ENCODE measurements at places on chromosomes 12 and 14.
A peak's percentile ranks its signal among the peaks of the same experiment; 100 is the strongest.

DNA sequence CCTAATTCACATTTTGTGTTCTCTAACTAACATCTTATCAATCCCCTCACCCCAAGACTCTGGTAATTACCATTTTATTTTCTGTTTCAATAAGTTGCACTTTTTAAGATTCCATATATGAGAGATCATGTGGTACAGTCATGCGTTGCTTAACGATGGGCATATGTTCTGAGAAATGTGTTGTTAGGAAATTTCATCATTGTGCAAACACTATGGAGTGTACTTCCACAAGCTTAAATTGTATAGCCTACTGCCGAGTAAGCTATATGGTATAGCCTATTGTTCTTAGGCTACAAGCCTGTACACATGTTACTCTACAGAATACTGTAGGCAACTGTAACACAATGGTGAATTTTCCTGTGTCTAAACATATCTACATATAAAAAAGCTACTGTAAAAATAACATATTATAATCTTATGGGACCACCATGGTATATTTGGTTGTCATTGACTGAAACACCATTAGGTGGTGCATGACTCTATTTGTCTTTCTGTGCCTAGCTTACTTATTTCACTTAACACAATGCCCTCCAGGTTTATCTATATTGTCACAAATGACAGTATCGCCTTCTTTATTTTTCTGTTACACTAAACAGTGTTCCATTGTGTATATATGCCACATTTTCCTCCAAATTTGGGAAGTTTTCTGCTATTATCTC lies 473.4 kb upstream of the LMO3 start:
- no peak for DNase-seq

DNA sequence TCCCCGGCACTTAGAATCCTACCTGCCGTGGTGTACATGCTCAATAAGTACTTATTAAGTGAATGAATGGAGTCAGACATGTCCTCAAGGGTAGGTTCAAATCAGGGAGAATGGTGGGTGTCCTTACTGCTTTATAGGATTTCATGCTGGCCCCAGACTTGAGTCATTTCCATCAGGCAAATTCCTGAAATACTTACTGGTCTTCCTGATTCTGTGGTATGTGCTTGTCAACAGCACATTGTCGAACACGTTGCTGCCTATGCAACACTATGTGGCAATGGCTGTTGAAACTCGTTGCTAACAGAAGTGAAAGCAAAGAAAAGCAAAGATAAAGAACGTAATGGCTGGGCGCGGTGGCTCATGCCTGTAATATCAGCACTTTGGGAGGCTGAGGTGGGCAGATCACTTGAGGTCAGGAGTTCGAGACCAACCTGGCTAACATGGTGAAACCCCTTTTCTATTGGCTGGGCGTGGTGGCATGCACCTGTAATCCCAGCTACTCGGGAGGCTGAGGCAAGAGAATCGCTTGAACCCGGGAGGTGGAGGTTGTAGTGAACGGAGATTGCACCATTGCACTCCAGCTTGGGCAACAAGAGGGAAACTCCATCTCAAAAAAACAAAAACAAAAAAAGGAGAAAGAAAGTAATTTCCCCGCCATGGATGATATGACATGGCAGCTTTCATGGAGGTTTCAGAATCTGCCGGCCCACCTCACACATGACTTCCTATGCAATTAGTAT lies 214.9 kb downstream of the ZFP36L1 start:
- DNase-seq = peak; percentile 90

- DNase-seq = no peak
Measured at GRCh38 chr14:99312106-99312505, 40.1 kb upstream of the BCL11B start.

DNA sequence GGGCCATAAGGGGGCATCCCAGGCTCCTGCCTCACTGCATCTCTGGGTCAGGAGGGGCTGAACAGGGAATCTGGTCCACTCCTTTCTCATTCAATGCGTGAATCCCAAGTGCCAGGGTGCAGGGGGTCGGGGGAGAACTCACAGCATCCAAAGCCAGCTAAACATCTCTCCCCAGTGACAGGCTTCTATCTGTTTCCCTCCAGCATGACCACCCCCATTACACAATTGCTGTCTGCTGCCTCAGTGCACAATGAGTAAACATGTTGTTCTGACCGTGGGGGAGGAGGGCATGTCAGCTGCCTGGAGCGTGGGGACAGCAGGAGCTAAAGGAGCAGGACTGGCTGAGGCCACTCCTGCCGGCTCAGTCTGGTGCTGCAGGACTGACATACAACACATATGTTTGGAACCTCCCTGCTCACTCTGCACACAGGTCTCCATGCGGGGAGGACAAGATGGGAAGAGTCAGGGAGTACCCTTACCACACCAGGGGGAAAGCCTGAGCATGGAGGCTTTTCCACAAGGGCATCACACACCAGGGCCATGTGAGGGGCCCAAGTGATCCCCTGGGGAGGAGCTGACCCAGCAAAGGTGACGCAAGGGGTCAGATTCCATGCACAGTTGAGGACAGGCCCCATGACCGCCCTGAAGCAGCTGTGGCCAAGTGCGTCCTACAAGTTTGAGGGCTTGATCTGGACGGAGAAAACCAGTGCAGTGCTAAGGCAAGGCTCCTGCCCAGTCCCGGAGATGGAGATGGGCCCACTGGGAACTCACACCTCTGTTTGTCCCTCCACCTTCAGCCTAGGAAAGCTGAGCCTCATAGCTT lies 1.4 kb downstream of the TNS2 start:
- DNase-seq = peak; percentile 50

DNA sequence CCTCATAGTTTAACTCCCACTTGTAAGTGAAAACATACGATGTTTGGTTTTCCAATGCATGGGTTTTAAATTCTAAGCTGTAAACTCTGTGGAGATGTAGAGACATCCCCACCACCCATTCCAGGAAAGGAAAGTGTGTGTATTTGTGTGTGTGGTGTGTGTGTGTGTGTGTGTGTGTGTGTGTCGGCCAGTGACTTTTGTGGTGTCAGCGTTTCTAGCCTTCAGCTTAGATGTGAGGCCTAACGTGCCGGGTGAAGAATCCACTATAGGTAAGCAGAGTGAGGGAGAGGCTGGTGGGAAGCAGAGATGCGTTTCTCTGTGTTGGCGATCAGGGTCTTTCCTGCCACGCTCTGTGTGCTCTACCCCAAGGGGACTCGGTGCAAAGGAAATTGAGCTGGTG lies 93.0 kb downstream of the SLC24A4 start:
- no peak for DNase-seq

GRCh38 chr12:57935839-57936512 lies 5.4 kb upstream of the ATP23 start:
- DNase-seq = peak; percentile 91

DNA sequence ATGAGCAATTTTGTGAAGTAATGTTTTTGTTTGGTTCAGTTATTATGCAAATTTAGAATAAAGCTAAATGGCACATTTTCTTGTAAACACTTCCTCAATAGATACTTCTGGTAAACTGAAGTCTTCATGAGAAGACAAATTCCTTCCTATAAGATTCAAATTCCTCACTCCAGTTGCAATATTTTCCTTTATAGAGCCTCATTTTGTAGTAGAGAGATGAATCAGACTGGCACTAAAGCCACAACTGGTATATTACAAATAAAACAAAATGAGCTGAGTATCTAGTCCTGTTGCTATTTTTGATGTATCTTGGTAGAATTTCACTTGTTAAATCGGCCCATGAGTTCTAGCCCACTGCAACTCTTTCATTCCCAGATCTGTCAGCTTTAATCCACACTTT lies 5.5 kb downstream of the LGR5 start:
- DNase-seq = no peak

- DNase-seq = no peak
Measured at GRCh38 chr12:26128168-26128567, 3.3 kb upstream of the BHLHE41 start.

GRCh38 chr12:94445662-94446061 lies 14.0 kb downstream of the CEP83 start:
- no peak for DNase-seq

GRCh38 chr14:60964904-60965303 lies 16.0 kb downstream of the TRMT5 start:
- DNase-seq = no peak

DNA sequence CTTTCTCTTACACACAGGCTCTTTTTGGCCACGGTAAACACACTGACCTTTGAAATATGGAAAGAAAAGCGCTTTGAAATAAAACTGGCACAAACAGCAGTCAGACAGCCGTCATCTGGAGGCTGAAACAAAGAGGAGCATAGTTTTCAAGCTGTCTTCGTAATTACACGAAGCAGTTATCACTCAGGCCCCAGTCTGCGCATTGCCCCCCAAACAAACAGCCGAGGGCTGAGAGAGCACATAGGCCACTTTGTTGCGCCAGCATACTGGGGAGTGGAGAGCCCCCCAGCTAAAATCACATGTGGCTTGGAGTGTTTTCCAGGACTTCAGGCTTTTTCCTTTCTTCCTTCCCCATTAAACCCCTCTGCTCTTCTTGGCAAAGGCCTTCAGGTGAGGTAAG lies 142.9 kb upstream of the BTG1 start:
- DNase-seq = no peak

DNA sequence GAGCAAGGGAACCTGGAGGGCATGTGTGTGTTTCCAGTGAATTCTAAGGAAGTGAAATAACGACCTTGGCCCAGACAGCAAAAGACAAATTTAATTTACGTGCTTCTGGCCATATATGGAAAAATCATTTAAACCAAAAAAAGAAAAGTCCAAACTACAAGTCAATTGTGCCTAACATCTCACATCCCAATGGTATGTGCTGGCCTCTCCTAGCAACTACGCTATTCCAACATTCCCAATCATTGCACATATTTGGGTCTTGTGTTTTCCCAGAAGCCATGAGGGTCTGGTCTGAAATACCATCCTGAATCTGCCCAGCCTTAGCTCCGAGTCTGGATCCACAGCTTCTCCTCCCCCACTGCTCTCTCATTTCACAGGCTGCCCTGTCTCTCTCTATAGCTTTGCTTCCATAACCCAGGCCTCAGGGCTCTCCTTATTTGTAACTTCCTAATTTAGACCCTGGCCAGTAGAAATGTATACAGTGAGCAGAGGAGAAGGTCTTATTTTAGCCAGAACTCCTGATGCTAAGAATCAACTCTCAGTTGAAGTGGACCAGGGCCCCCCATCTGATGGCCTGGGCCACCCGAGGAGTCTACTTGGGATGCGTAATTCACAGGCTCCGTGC lies 224.6 kb downstream of the ANO2 start:
- DNase-seq = no peak

GRCh38 chr14:58501214-58501816 lies 73.8 kb downstream of the KIAA0586 start:
- no peak for DNase-seq

- DNase-seq = no peak
Measured at GRCh38 chr14:51880835-51881580, 20.6 kb downstream of the GNG2 start.

DNA sequence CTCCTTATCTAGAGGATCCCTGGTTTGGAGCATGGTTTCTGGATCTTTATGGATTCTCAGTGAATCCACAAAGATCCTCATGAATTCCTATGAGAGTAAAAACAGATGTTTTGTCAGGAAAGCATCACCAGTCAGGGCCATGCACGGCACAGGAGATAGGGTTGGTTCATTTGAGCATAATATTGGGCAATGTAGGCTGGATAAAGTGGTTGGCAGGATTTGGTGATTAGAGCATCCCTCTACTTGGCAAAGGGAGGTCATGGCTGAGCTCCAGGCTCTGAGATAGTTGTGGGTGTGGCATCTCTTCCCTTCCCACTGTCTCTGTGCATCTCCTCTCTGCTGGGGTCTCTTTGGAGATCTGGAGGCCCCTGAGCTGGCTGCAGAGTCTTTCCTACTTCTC lies 149.8 kb downstream of the DACT1 start:
- no peak for DNase-seq

GRCh38 chr12:47896022-47896421 lies 8.8 kb downstream of the VDR start:
- no peak for DNase-seq

DNA sequence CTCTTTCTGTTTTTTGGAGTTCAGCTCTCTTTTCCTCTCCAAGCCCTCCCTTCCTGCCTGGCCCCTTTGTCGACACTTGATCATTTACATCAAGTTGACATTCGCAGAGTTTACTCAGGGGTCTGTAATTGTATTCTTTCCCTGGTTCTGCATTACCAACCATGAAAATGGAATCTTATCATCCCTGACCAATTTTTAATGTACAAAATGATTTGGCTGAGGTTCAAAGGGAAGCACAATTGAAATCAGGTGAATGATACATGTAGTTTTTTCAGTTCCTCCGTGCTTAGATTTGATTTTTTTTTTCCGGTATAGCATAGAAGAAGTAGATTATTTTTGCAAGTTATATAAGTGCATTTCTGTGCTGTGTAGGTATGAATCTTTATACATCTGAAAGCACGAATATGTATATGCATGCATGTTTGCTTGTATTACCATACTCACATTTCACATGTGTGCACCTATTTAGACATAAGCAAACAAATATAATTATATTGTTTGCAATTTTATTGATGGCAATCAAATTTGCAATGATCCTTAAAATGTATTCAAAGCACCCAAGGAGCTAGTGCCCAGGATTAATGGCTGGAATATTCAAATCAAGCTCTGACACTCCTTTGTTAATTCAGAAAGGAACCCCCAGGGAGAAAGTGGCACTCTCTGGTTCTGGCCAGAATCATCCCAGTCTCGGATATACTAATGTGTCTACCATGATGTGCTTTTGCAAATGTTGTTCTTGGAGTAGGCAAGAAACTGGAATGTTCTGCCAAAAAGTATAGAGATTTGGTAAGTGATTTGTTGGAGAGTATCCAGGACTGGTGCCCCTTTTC lies 189.3 kb downstream of the VRK1 start:
- no peak for DNase-seq

- DNase-seq = no peak
Measured at GRCh38 chr12:76542908-76543307, 16.7 kb downstream of the OSBPL8 start.

GRCh38 chr12:66688846-66689439 lies 10.1 kb upstream of the GRIP1 start:
- peak; percentile 81 for DNase-seq

- no peak for DNase-seq
Measured at GRCh38 chr12:11717519-11717961, 68.1 kb downstream of the ETV6 start.

- DNase-seq = peak; percentile 51
Measured at GRCh38 chr14:57389646-57390036, 745 bp upstream of the NAA30 start.

GRCh38 chr14:73754911-73755360 lies 40.8 kb upstream of the PNMA1 start:
- DNase-seq = no peak

DNA sequence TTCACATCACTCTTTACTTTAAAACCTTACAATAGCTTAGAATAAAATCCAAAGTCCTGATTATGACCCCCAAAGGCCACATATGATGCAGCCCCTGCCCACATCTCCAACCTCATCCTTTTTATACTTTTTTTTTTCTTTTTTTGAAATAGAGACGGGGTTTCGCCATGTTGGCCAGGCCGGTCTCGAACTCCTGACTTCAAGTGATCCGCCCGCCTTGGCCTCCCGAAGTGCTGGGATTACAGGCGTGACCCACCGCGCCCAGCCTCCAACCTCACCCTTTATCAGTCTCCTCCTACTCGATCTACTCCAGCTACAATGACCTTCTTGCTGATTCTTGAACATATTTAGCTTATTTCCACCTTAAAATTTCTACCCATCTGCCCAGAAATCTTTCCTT lies 1.2 kb upstream of the MAPKAPK5 start:
- no peak for DNase-seq
